ENCODE measurements at places on chromosomes 11 and 22.

- no peak for DNase-seq
These were observed 86.6 kb upstream of the ARHGAP32 start for GRCh38 chr11:129278586-129279319.

DNA sequence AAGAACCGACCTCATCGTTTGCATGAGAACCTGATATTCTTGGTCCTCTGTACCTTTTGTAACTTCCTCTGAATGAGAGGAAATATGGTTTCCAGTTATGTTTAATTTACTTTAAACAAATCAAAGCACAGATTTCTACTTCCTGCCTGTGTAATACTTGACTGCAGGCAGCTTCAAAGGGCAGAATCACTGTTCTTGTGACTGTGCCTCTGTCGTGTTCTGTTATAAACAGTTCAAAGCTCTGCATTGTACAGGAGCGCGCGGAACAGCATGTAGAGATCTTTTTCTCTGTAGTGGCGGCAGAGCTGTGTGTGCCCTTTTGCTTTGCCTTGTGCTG is 73.2 kb upstream of the CLDN5 start:
- DNase-seq = peak; percentile 22

DNA sequence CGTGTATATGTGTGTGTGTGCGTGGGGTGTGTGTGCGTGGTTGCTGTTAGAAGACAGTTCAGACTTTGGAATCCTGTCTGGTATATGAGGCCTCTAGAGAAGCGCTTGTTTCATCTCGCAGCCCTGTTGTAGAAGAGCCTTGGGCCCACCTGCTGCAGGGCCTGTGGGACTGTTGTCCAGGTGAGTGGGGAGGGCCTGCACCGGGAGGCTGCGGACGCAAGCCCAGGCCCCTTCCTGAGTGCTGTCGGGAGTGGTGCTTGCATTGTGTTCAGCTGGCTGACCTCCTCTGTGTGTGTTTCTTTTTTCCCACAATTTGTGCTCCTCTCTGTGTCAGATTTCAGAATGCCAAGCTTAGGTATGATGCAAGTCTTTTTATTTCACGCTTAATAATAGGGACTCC is 128.4 kb downstream of the TBC1D22A start:
- no peak for DNase-seq

GRCh38 chr11:116838321-116839084 is 1.1 kb upstream of the APOA1 start:
- no peak for DNase-seq

- peak; percentile 97 for DNase-seq
These were observed at the start of the genes LRRC51 and NUMA1 for GRCh38 chr11:72080326-72081183. TSS of gene LRRC51 (plus strand) at chr11:72080850. CDS start at chr11:72089084, 8,234 bp downstream. TSS of gene NUMA1 (minus strand) at chr11:72080542. CDS start at chr11:72035943, 44,599 bp downstream.

DNA sequence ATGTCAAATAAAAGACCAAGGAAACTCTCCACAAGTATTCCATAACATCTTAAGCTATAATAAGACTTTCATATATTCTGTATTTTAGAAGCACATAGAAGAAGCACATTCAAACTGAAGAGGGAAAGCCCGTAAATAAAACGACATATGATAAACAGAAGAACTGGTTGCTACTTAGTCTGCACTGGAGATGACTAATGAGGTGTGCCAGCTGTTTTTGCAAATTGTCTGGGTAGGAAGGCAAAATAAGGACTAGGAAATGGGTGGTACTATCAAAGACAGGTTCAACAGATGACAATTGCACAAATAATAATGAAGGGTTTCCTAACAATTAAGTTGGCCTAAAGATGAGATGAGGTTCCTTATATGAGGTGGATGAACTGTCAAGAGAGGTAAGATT is 593.2 kb upstream of the CCDC179 start:
- no peak for DNase-seq

- no peak for DNase-seq
These were observed 2.8 kb downstream of the SSRP1 start for GRCh38 chr11:57332694-57333440.

DNA sequence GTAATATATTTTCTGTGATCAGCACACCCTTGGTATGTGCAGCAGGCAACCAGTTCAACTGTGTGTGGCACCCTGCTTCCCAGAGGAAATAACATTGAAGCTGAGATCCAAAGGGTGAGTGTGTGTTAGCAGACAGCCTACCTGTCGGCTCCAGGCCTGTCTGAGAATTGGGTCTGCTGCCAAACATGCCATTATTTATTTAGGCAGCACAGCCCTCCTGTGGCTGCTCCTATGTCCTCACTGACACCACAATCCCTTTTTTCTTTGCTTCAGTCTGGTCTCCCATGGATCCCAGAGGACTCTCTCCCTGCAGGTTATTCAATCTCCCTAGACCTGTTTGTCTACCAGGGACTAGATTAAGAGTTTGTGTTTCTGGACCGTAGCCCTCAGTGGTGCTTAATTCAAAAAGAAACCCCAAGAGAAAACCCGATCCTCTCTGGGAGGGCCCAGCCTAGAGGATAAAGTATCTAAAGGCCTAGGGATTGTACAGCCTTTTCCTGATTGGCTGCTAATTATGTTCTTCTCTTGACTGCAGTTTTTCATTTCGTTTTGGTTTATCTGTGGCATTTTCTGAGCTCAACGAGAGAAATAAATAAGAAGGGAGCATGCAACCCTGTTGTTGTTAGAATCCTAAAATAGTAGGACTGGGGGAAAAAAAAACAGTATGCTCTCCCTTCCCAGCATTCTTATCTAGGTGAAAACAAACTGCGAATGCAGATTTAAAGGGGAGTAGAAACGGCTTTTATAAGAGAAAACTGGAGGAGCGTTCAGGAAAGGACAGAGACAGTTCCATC is 24.1 kb downstream of the KCNE3 start:
- DNase-seq = no peak

- no peak for DNase-seq
These were observed 8.7 kb downstream of the TSKU start for GRCh38 chr11:76791861-76792260.

GRCh38 chr22:40684728-40685127 is 5.4 kb downstream of the MCHR1 start:
- no peak for DNase-seq

DNA sequence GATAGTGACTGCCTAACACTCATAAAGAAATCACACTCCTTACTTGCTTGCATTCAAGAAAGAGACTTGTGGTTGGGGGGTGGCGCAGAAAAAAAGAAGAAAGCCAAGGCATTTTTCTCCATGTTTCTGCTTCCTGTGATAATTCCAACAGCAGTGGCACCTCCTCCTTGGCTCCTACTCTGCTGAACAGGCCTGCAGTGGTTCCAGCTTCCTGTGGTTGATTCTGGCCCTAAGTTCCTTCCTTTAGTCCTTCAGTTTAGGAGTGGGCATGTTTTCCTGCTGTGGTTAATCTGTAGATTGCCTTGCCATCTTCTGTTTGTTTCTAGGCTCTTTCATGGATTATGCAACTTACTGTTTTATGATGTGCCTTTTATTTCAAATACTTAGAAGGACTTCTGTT is 940.4 kb downstream of the DLG2 start:
- DNase-seq = no peak

DNA sequence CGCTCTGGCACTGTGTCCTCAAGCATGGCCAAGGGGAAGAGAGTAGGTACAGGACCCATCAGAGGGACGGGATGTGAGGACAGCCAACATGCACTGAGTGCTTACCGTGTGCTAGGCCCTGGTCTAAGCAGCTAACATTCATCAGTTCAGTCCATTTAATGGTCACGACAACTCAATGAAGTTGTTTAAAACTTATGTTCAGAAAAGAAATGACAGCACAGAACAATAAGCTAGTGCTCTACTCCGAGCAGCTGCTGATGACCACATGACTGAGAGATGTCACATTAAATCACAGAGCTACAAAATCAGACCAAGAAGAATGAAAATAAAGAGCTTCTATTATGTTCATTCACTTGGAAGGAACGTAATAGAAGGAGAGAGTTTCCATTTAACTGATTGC is 26.3 kb downstream of the PRDM10 start:
- DNase-seq = no peak

- DNase-seq = no peak
These were observed 2.3 kb downstream of the TUBGCP6 start for GRCh38 chr22:50242406-50242949.

DNA sequence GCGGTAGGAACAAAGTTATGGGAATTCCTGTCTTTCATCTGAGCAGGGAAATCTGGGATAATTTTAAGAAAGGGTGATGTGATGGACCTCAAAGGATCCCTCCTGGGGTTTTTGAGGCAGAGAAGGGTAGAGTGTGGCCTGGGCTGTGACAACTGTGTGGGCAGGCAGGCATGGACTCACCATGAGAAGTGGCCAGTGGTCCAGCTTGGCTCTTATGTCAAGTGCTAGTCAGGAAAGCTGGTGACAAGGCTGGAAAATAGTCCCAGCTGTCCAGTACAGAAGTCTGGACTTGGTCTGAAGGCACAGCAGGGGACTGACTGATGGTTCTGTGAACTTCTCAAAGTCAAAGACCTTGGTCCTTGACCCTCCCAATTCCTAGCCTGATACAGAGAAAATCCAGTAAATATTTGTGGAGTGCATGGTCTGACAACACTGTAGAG is 1.7 kb downstream of the PPFIBP2 start:
- no peak for DNase-seq

- no peak for DNase-seq
These were observed 382.1 kb downstream of the KCNA4 start for GRCh38 chr11:29634744-29635143.

DNA sequence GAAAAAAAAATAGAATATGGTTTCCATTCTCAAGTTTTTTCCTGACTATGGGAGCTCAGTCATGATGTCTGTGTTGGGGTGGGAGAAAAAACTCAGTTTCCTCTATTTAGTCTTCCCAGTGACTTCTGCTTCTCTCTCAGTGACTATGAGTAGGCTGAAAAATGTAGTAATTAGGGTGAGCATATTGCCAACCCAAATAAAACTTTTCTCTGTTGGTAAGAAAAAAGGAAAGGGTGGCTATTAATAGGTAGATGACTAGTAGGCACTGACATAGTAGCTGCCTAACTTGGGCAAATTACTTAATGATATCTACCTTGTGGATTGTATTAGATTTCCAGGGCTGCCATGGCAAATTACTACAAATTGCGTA is 34.2 kb upstream of the BIRC3 start:
- no peak for DNase-seq

DNA sequence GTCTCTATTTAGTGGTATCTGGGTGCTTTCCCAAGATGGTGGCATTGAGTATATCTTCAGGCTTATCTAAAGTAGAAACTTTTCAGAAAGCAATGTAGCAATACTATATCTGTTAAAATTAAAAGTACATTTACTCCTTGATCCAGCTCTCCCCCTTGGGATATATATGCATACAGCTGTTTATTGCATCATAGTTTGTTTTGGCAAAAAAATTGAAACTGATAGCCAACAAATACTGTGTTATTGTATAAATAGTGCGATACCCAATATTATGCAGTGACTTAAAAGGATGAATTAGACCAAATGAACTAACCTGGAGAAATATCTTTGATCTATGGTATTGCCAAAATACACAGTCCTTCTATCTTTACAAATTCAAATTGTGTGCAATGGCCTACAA is 8.4 kb upstream of the OR10A3 start:
- DNase-seq = no peak

GRCh38 chr22:24843048-24843447 is 37.0 kb downstream of the SGSM1 start:
- DNase-seq = no peak

GRCh38 chr11:69488543-69488940 is 7.1 kb downstream of the LINC01488 start:
- no peak for DNase-seq

DNA sequence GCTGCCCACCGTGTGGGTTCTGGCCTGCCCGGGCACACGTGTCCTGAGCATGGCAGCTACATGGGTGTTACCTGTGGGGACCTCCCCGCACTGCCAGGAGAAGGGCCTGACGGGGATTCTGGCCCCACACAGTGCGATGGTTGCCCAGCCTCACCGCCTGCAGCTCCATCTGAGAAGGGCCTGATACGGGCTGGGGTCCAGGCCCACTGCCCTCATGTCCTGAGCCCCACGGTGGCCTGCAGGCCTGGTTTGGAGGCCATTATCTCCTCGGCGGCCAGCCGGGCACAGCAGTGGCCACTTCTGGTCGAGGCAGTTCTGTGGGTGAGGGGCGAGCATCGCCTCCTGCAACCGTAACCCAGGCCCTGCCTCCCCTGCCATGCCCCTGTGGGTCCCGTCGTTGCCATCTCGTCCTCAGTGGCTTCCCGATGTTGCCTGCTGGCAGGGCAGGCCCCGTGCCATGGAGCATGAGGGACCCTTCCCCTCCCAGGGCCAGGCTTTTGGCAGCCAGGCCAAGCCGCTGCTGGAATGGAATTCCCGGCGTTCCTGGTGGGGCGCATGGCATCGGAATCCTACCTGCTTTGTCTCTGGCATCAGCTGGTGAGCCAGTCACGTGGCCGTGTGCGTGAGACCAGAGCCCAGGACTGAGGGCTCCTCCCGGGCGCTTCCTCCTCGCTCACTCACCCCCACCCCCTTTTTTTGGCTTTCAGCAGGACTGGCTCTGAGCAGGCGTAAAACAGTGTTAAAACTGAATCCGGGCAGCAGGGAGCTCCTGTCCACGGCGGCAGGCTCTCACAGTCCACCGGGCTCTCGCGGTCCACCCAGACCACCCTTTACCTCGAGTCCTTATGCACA is 71.9 kb upstream of the PPARA start:
- DNase-seq = no peak

- DNase-seq = no peak
These were observed 10.9 kb downstream of the TUG1 start for GRCh38 chr22:30979932-30980331.

DNA sequence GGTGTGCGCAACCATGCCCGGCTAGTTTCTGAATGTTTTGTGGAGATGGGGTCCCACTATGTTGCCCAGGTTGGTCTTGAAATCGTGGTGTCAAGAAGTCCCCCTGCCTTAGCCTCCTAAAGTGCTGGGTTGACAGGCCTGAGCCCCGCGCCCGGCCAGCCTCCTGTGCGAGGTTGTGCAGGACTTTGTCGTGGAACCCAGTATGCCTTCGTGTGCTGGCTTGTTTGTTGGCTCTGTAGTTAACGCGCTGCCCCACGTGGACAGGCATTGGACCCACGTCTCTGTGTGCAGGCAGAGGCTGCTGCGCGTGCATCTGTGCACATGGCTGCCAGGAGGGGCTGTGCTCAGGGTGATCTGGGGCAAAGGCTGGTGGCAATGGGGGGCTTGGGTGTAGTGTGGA is 33.9 kb upstream of the ZNF195 start:
- no peak for DNase-seq

GRCh38 chr11:128766591-128767081 is 72.8 kb downstream of the FLI1 start:
- no peak for DNase-seq

- no peak for DNase-seq
These were observed 7.1 kb downstream of the PRPF19 start for GRCh38 chr11:60899046-60899936.

DNA sequence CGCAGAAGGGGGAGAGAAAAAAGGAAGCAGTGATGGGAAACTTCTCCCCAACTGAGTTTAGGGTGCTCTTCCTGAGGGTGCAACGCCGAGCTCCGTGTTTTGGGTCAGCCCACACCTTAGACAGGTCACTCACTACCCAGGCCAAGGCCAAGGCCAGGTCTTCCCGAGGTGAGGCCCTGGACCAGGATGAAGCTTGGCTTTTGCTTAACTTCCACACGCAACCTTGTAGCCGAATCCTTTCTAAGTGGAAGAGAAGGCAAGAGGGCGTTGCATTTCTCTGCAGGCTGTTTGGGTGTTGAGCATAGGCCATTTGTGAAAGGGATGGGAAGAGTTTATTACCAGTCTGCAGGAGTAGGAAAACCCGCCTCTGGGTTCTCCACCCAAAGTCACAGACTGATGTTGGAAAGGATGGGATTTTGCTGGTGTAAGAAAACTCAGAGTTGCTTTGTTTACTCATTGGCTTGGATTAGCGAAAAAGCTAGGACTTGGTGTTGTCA is 1.5 kb downstream of the KREMEN1 start:
- no peak for DNase-seq
